GM04503 (cell line): ENCODE measurements at places on chromosomes 7 and 10.

DNA sequence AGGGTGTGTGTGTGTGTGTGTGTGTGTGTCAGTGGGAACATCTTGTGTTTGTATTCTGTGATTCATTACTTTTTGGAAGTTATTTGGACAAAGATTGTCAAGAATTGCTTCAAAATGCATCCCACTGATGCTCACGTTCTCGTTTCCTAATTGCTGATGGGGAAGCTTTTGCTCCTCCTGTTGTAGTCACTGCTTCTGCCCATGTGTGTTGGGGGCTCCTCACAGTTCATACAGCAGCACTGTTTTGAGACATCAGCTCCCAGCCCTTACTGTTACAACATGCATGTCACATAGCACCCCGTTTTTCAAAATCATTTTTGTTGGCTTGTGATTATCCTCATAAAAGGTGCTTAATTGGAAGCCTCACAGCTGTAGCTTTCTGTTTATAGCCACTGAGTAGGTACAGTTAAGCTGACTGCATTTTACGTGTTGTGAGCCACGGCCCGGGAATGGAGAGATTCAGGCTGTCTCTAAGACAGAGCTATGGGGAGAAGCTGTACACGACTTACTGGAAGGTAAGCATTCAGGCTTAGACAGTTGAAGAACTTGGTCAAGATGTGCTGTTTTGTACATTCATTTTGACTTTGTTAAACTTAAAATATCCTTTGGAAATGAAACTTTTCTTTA is 87.4 kb downstream of the BICC1 start:
- no peak for DNase-seq

GRCh38 chr10:98141484-98142073 is 7.1 kb downstream of the R3HCC1L start:
- no peak for DNase-seq

GRCh38 chr10:102188298-102188940 is 36.2 kb downstream of the NOLC1 start:
- no peak for DNase-seq

GRCh38 chr10:83153714-83154113 is 985.6 kb upstream of the GHITM start:
- no peak for DNase-seq

GRCh38 chr7:138542183-138542582 is 82.1 kb downstream of the TRIM24 start:
- DNase-seq, result no peak

- DNase-seq, result no peak
These were observed 67.0 kb upstream of the VIPR2 start for GRCh38 chr7:159211540-159212182.

- DNase-seq, result no peak
These were observed at the start of gene LAMB1 for GRCh38 chr7:108002726-108003598. Gene LAMB1, minus strand, starts transcription at chr7:108003161. Its CDS starts 276 bp downstream, at chr7:108002885.
